ENCODE measurements at places on chromosomes 4 and X.

- DNase-seq: no peak
Observed at GRCh38 chrX:141220342-141221008, 21.8 kb downstream of the SPANXC start.

DNA sequence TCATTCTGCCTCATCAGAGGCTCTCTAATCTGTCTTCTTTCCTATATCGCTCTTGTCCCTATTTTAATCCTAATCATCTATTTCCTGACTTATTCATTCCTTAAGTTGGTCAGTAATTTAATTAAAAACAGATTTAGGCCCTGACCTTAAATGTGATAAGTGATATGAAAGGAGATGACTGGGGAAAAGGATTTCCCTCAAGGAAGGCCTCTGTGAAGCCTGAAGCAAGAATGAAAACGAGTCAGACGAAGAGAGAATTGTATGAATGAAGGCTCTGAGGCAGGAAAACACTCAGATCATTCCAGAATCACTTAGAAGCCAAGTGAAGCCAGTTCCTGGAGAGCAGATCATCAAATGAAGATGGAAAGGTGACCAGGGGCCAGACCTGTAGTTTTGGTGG, 22.1 kb downstream of the PKD2 start:
- no peak for DNase-seq

- no peak for DNase-seq
Observed at GRCh38 chr4:37051866-37052265, 192.7 kb upstream of the NWD2 start.

DNA sequence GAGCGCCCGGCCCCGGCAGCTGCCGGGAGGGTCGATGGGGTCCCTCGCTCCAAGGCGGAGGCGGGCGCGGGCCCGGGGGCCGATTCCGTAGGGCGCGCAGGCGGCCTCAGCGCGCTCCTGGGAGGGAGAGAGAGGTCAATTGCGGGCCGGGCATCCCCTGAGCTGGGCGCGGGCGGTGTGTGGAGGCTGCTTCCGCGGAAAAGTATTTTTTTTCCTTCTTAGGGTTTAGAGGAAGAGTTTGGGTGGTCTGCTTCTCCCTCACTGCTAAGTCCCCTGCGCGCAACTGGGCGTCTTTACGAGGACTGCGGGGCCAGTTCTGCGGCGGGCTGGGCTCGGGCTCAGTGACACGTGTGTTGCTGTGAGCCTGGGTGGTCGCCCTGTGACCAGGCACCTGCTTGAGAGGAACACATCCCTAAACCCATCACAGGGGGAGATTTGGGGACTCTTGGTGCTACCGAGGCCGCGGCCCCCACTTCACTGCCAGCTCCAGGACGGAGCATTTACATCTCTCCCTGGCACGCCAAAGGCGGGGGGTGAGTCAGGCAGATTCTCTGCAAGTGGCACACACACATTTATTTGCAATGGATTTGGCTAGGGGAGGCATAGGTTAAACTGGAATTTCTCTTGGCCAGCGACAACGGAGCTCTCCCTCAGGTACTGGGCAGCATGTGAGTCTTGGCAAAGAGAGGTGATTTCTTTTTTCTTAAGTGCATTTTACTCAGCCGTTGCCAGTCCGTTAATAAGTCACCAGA, 151.2 kb upstream of the SLC4A4 start:
- peak; percentile 9 for DNase-seq

DNA sequence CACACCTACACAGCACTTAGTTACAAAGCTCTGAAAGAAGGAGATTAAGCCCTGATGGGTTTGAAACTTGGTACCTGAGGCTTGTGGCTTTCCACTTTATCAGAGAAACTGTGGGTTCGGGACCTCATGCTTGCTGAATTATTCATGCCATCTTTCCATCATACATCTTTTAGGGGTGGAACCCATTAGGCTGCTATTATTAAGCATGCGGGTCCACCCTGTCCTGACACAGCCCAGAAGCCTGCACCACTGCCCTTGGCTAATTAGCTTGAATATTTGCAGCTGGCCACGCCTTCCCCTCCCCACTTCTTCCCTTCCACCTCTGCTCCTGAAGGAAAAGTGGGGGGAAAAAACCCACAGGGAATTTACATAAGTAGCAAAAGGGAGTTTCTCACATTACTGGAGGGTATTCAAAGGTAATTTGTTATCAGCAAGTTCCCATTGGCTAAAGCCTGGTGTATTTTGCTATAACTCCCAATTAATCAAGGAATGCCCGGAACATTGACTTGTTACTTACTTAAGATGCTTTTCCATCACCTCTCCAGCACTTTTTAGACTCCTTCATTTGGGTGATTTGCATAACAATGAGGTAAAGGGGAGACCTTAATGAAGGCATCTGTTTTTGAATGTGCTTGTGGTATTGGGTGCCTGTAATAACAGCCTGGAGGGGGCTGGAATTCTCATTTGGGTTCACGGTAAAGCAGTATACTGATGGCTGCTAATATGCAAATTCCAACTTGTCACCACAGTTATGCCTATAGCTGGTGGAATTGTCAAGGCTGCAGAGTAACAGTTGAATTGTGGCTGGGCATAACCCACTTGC, 231.7 kb upstream of the GATB start:
- no peak for DNase-seq

All from stimulated activated CD4-positive, alpha-beta T cell treated with anti-CD3 and anti-CD28 coated beads, Interleukin-4, amount 100 ng/mL, for 4 hours (primary cell).